ENCODE measurements at places on chromosomes 6 and 20.
A peak's percentile ranks its signal among the peaks of the same experiment; 100 is the strongest.

DNA sequence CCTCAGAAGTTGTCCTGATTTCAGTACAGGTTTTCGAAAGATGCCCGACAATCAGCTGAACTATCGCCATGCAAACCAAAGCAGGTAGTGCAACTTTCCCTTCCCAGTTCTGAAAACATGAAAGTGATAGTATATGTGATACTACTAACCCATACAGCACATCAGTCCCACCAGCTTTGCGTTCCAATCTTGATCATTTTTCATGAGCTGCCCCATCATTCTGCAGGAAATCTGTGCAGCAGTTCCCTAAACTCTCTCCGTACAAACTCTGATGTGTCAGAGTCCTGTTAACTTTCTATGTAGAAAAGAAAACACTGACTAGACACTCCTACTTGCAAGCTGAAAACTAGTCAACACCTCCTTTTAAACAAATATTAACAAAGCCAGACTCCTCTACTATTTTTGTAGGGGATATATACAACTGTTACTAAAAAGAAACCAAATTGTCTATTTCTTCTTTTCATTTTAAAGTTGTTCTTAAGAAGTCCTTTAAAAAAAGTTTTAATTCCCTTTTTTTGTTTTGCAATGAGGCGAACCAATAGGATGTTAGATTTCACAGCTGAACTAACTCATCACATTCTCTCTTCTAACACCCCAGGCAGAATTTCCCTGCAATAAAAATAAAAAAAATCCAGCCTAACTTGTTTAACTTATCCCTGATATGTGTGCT lies 99.6 kb upstream of the DST start:
- DNase-seq = no peak

DNA sequence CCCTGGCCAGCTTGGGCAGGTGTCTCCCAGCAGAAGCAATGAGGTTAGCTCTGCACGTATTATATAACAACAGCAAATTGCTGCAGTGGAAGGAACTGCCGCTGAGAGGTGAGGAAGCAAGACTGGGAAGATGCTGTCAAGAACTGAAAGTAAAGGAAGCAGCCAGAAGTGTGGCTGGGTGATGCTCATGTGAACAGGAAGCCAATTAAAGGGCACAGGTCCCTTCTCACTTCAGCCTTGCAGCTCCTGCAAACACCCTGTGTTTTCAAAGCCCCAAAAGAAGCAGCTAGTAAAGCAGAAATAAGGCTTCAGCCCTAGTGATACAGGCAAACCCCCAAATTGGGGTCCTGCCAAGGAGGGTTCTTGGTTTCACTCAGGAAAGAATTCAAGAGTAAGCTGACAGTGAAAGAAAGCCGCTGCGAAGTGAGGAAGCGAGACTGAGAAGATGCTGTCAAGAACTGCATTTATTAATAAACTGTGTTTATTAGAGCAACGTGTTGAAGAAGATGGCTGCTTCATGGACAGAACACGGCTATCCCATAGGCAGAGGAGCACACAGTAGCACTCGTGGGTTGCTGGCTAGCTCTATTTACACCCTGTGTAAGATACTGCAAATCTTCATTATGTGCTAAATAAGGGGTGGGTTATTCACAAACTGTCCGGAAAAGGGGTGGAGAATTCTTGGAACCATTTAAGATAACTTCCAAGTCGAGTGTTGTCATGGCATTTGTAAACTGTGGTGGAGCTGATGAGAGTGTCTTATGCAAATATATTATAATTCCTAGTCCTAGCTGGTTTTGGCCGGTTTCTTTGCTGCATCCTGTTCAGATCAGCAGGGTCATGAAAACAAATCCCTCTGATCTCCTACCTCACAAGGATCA lies 152.2 kb downstream of the LINC00237 start:
- no peak for DNase-seq

GRCh38 chr6:43477235-43478007 lies at the start of gene TJAP1:
TSS of gene TJAP1 (plus strand) at chr6:43477570. CDS start at chr6:43499002, 21,432 bp downstream.
- DNase-seq = peak; percentile 94

DNA sequence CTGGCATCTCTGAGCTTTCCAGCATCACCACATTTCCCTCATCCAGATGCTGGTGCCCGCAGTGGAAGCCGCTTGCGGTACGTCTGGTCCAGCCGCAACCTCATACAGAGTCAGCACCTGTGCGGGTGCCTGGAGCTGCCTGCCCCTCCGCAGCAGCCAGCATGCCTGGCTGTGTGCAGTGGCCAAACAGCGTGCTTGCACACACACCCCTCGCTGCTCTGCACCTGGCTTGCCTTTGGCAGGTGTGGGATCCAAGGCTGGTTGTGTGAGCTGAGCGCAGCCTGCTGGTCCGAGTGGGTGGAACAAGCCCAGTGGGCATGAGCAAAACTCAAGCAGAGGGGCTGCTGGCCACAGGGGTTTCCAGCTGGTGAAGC lies 3.1 kb upstream of the HINT3 start:
- no peak for DNase-seq

DNA sequence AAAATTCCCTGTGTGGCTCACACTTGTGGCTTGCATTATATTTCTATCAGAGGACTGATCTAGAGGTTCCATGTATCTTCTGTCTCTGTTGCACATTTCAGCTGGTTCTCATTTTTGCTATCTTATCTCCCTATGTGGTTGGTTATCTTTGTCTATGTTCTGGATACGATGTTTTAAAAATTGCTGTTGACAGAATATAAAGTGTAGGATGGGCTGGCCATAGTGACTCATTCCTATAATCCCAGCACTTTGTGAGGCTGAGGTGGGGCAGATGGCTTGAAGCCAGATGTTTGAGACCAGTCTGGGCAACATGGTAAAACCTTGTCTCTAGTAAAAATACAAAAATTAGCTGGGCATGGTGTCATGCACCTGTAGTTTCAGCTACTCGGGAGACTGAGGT lies 9.9 kb upstream of the ULBP3 start:
- DNase-seq = no peak

DNA sequence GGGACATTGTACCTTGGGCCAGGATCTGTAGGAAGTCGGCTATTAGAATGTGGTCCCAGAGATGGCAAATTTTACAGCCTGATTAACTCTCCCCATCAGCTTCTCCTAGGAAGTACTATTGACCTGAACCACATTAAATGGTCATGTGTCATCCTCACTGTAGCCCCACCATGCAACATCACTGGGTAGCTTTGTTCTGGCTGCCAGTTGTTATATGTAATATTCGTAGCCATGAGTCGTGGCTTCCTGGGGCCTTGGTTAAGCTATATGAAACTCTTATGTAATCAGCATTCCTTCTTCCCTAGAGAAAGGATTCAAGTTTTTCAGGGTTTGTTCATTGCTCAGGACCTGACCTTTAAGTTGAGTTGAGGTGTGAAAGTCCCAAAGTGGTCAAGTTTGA lies 125.7 kb downstream of the ANKS1A start:
- no peak for DNase-seq

All from stimulated activated CD4-positive, alpha-beta T cell treated with anti-CD3 and anti-CD28 coated beads, Interleukin-1b, Interleukin-23, amount 100 ng/mL, for 24 hours (primary cell).